Foreskin fibroblast (primary cell): ENCODE measurements at places on chromosomes 11 and 22.

GRCh38 chr11:18789942-18790341, 1.7 kb downstream of the PTPN5 start:
- DNase-seq: no peak

- DNase-seq: peak; percentile 79
Observed at GRCh38 chr22:43826142-43827002, 14.3 kb upstream of the EFCAB6 start.

DNA sequence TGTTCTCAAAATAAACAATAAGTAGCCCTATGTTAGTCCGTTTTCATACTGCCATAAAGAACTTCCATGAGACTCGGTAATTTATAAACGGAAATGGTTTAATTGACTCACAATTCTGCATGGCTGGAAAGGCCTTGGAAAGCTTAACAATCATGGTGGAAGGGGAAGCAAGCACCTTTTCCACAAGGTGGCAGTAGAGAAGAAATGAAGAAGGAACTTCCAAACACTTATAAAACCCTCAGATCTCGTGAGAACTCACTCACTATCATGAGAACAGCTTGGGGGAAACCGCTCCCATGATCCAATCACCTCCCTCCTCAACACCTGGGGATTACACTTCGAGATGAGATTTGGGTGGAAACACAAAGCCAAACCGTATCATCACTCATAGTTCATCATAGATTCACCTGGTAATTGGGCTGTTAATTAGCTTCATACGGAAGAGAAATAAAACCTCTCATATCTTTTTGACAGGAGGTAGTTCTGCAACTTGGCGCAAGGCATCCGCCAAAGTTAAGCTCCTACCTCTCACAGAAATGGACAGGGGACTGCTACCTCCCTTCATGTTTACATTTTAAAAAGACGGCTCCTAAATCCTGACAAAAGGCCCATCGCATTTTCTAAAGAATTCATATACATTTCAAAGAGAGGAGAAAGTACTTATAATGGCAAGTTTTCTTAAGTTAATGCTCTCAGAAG, 49.0 kb downstream of the MUC15 start:
- DNase-seq: no peak

DNA sequence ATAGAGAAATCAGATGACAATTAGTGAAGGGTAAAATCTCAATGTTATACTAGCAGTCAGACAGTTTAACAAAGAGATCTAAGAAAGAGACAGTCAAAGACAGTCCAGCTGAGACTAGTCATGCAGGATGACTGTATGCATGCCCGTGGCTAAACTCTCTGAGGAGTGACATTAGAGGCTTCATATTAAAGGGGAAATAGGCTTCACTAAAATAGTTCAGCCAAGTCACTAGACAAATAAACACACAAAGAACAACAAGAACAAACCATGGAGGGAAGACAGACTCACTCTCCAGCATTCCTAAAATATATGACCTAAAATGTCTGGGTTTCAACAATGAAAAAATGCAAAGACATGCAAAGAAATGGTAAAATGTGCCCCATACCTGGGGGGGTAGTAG, 18.6 kb upstream of the APLNR start:
- DNase-seq: peak; percentile 57

- peak; percentile 52 for DNase-seq
Observed at GRCh38 chr11:47553406-47553743, 443 bp upstream of the CELF1 start.

- no peak for DNase-seq
Observed at GRCh38 chr11:71067753-71068152, 184.6 kb downstream of the SHANK2 start.
